ENCODE measurements at places on chromosomes 6 and 20.

DNA sequence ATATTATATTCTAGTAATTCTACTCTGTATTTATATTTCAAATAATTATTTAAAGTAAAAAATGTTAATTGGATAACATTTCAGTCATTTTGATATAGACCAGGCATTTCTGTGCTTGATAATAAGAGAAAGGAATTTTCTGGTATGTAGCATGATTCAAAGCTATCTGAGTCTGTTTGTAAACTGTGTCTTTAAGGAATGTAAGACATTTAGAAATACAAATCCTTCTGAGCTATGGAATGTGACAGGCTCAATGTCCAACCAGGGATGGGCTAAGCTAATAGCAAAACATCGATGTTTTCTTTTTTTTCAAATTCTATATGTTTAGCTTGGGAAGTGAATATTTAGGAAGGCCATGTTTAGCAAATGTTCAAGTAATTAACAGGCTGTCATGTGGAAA is 41.5 kb upstream of the FAM83B start:
- H3K27me3 ChIP-seq, result no peaks in the 10 kb centered on the region
- no peaks in the 10 kb centered on the region for H3K4me1 ChIP-seq
- H3K36me3 ChIP-seq, result no peaks in the 10 kb centered on the region
- no peak for DNase-seq

DNA sequence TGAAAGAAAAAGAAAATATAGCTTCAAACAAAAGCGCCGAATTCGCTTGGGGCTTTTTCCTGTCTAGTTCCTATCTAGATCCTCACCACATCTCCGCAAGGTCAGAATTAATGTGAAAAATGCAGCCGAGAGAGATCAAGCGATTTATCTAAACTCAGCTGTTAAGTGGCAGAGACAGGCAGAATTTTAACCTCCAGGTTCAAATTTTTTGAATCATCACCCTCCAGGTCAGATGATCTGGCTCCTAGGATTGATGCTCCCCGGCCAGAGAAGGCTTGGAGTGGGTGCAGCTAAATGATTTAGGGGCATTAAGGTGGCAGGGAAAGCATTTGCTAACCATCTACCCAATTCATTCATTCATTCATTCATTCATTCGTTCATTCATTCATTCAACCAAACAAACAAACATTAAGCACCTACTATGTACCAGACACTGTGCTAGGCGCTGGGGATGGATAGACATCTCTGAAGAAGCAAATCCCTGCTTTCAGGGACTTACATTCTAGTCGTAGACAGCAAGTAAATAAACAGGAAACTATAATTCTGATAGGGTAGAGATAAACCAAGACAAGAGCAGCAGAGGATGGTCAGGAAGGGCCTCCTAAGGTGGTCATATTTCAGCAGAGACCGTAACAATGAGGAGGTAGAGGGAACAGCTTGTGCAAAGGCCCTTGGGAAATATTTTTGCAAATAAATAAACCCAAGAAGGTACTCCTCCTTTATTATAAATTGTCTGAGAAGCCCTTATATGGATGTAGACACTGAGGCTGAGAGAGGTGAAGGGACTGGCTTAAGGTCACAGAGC is 672 bp upstream of the UBE2V1 start:
- DNase-seq, result no peak
- no peaks in the 10 kb centered on the region for H3K27me3 ChIP-seq
- H3K4me3 ChIP-seq, result peak overlapping the region; percentile 99
- peak overlapping the region; percentile 99 for H3K27ac ChIP-seq

GRCh38 chr20:38123021-38123587 is 42.0 kb downstream of the TGM2 start:
- peaks cover 6% of the 10 kb centered on the region for H3K4me1 ChIP-seq
- DNase-seq, result no peak
- peak overlapping the region; percentile 79 for H3K27ac ChIP-seq
- H3K27me3 ChIP-seq, result no peaks in the 10 kb centered on the region
- H3K4me3 ChIP-seq, result no peak overlapping the region
- no peaks in the 10 kb centered on the region for H3K36me3 ChIP-seq

DNA sequence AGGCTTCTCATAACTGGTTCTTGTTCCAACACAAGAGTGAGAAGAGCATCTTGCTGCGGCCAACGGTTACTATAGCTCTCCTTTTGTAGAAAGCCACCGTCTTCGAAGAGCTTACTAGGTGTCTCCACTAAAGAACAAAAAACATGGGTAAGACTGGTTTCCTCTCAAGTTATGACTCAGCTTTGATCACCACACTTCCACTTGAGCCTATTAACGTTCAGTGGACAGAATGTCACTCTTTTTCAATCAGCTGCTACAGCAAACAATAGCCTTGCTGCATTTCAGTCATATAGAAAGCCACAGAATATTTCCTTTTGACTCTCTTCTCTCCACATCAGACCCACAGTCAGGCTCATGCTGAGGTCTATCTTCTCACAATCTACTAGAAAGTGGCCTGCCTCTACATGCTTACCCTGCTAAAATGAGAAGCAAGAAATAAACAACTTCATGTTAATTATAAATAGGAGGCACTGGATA is 243.5 kb upstream of the PREP start:
- no peaks in the 10 kb centered on the region for H3K27me3 ChIP-seq
- H3K27ac ChIP-seq, result peak overlapping the region; percentile 32

- H3K36me3 ChIP-seq, result peaks cover 100% of the 10 kb centered on the region
- no peaks in the 10 kb centered on the region for H3K4me1 ChIP-seq
Observed at GRCh38 chr20:35010405-35011192, 54.9 kb downstream of the MYH7B start.

GRCh38 chr6:145420599-145420998 is 314.7 kb downstream of the EPM2A start:
- DNase-seq, result no peak
- no peaks in the 10 kb centered on the region for H3K27me3 ChIP-seq
- H3K4me3 ChIP-seq, result no peak overlapping the region
- H3K27ac ChIP-seq, result no peak overlapping the region

GRCh38 chr20:3846740-3847428 is at the start of gene MAVS:
TSS of gene MAVS (plus strand) at chr20:3846834. CDS start at chr20:3854625, 7,791 bp downstream.
- peak; percentile 22 for DNase-seq
- peak within 1 kb of the TSS; percentile 99 for H3K4me3 ChIP-seq
- no peaks in the 10 kb centered on the region for H3K27me3 ChIP-seq
- peak within 1 kb of the TSS; percentile 90 for H3K27ac ChIP-seq
- H3K36me3 ChIP-seq, result no peaks in the 10 kb centered on the region

GRCh38 chr6:45724511-45724910 is 291.1 kb downstream of the CLIC5 start:
- no peak for DNase-seq
- H3K4me1 ChIP-seq, result peaks cover 19% of the 10 kb centered on the region
- no peak overlapping the region for H3K4me3 ChIP-seq
- no peak overlapping the region for H3K27ac ChIP-seq
- no peaks in the 10 kb centered on the region for H3K36me3 ChIP-seq

DNA sequence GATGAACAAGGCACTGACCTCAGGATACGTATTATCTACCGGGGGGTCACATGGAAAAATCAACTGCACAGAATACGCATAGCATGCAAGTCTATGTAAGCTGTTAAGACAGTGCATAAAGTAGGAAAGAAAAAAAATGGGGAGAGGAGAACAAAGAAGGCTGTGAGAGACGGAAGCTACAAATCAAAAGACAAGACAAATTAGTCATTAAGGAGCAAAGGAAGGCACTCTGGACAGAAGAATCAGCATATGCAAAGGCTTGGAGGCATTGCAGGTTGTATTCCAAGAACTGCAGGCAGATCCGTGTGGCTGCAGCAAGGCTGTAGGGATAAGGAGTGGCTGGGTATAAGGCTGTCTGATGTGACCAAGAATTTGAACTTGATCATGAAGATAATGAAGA is 89.0 kb downstream of the NRSN1 start:
- H3K27me3 ChIP-seq, result no peaks in the 10 kb centered on the region
- no peaks in the 10 kb centered on the region for H3K36me3 ChIP-seq
- no peaks in the 10 kb centered on the region for H3K4me1 ChIP-seq
- no peak overlapping the region for H3K27ac ChIP-seq
- no peak for DNase-seq
- H3K4me3 ChIP-seq, result no peak overlapping the region

GRCh38 chr6:37758647-37759046 is 60.9 kb upstream of the ZFAND3 start:
- no peak for DNase-seq
- no peak overlapping the region for H3K27ac ChIP-seq
- H3K4me1 ChIP-seq, result no peaks in the 10 kb centered on the region

Measured in esophagus squamous epithelium (tissue), 5 donors.